Activated CD8-positive, alpha-beta T cell treated with anti-CD3 and anti-CD28 coated beads, Interleukin-2, amount 10 ng/mL, durations not matched to agents 7 days and 5 days (primary cell): ENCODE measurements at places on chromosomes 1 and 21. TPM values are rescaled to one million over a fixed set of nuclear protein-coding genes. Genes with fewer than 3 reads are reported as not detected.

GRCh38 chr1:21703318-21703963 is 34.3 kb upstream of the RAP1GAP start:
- no peak for DNase-seq
- H3K4me1 ChIP-seq: peaks cover 28% of the 10 kb centered on the region
- no peaks in the 10 kb centered on the region for H3K27me3 ChIP-seq
- peaks cover 53% of the 10 kb centered on the region for H3K36me3 ChIP-seq

DNA sequence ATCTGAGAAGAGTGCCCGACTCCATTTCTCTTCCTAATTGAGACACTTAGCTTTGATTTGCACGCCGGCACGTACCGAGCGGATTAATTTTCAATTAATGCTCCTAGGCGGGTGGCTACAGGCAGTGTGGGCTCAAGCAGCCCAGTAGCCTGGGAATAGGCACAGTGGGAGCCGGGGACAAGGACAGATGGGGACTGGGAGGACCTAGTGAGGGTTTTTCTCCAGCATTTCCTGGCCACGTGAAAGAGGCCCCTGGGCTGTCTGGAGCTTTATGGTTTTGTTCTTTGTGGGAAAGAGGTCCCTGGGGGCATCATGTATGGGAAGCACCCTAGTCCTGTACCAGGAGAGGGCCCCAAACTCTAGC is 78.6 kb upstream of the CSF3R start:
- H3K27me3 ChIP-seq: no peaks in the 10 kb centered on the region
- H3K27ac ChIP-seq: no peak overlapping the region
- H3K4me1 ChIP-seq: no peaks in the 10 kb centered on the region
- no peak overlapping the region for H3K4me3 ChIP-seq

GRCh38 chr1:93516164-93516563 is 68.2 kb downstream of the FNBP1L start:
- peaks cover 2% of the 10 kb centered on the region for H3K27me3 ChIP-seq
- H3K4me1 ChIP-seq: no peaks in the 10 kb centered on the region
- H3K4me3 ChIP-seq: no peak overlapping the region

DNA sequence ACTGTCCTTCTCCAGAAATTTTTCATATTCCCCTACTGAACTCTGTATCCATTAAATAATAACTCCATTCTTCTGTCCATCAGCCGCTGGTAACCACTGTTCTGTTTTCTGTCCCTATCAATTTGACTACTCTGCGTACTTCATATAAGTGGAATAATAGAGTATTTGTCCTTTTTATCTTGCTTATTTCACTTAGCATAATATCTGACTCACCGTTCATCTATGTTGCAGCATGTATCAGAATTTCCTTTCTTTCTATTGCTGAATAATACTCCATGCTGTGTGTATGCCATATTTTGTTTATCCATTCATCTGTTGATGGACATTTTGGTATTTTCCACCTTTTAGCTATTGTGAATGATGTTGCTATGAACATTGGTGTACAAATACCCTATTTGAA is 71.9 kb downstream of the CEP350 start:
- H3K27me3 ChIP-seq: no peaks in the 10 kb centered on the region
- H3K4me1 ChIP-seq: no peaks in the 10 kb centered on the region
- DNase-seq: no peak
- no peak overlapping the region for H3K27ac ChIP-seq
- no peak overlapping the region for H3K4me3 ChIP-seq
- peaks cover 36% of the 10 kb centered on the region for H3K36me3 ChIP-seq

DNA sequence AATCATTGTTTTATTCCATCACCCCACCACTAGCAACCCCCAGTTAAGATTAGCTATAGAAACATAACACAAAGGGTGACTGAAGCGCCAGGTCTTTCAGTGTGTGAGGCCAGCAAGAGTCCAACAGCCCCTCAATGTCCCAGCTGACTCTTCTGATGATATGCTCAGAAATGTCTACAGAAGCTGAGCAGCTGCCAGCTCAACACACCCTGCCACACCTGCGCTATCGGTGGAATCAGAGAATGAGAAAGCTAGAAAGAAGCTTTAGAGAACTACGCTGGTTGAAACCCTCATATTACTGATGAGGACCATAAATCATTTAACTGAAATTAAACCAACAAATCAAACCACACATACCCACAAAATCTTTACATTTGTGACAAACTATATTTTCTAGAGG is 116.2 kb downstream of the SLC45A1 start:
- H3K4me1 ChIP-seq: peaks cover 38% of the 10 kb centered on the region
- no peaks in the 10 kb centered on the region for H3K36me3 ChIP-seq
- DNase-seq: no peak
- no peaks in the 10 kb centered on the region for H3K27me3 ChIP-seq
- no peak overlapping the region for H3K4me3 ChIP-seq

DNA sequence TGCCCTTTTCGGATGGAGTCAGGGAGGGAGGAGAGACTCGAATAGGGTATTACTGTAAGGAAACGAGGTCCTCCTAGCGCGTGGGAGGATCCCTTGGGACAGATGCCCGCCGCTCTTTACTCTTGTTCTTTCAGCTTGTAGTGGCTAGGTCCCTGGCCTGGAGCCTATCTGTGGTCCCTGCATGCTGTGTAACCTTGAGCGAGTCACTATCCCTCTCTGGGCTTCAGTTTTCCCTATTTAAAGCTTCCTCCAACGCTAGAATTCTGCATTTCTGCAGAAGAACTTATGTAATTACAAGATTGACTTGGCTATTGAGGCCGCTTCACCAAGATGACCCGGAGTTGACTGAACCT is 744 bp downstream of the MIER1 start:
- H3K36me3 ChIP-seq: peaks cover 22% of the 10 kb centered on the region
- H3K27me3 ChIP-seq: no peaks in the 10 kb centered on the region
- peaks cover 46% of the 10 kb centered on the region for H3K4me1 ChIP-seq
- peak overlapping the region; percentile 95 for H3K4me3 ChIP-seq
- no peak for DNase-seq

- H3K36me3 ChIP-seq: no peaks in the 10 kb centered on the region
- H3K27me3 ChIP-seq: peaks cover 4% of the 10 kb centered on the region
- no peak for DNase-seq
- H3K4me3 ChIP-seq: no peak overlapping the region
- H3K4me1 ChIP-seq: no peaks in the 10 kb centered on the region
Measured at GRCh38 chr1:184417916-184418315, 31.1 kb downstream of the C1orf21 start.

DNA sequence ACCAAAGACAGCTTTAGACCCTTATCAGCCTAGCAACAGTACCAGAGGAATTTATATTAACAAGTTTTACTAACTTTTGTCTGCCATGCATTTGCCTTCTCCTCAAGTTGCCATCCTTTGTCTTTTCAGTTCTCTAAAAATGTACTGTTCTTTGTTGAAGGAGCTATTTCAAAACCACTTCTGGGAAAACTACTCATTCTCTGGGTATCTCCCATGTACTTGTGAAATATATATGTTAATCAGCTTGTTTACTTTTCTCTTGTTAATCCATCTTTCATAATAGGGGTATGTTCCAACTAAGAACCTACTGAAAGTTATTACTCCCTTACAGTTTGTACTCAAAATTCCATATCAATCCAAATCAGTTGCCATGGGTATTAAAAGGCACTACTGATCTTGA is 16.3 kb downstream of the DPYD start:
- peaks cover 9% of the 10 kb centered on the region for H3K36me3 ChIP-seq
- H3K4me3 ChIP-seq: no peak overlapping the region
- DNase-seq: no peak
- H3K27me3 ChIP-seq: no peaks in the 10 kb centered on the region

GRCh38 chr1:171730052-171730451 is 11.8 kb downstream of the VAMP4 start:
- no peaks in the 10 kb centered on the region for H3K4me1 ChIP-seq
- no peaks in the 10 kb centered on the region for H3K27me3 ChIP-seq
- H3K36me3 ChIP-seq: peaks cover 35% of the 10 kb centered on the region
- no peak for DNase-seq
- H3K4me3 ChIP-seq: no peak overlapping the region

LORICRIN gene
- not detected for total RNA-seq

PDE4B gene
- total RNA-seq: 24.3 TPM

LMOD1 gene
- not detected for total RNA-seq

KPRP gene
- not detected for total RNA-seq
